ENCODE measurements at places on chromosomes 3 and 15. TPM values are rescaled to one million over a fixed set of nuclear protein-coding genes. Genes with fewer than 3 reads are reported as not detected.

Gene SLC22A14
- total RNA-seq, result not detected

Gene BSN
- under 0.01 TPM for total RNA-seq

Gene SACM1L
- total RNA-seq, result 33.9 TPM

Gene EFCC1
- not detected for total RNA-seq

Gene UNC13C
- total RNA-seq, result not detected

Gene FHIT
- total RNA-seq, result 0.22 TPM

Gene IL16
- 0.32 TPM for total RNA-seq

Gene C3orf22
- not detected for total RNA-seq

Gene CYP1A2
- not detected for total RNA-seq

Gene CCR1
- total RNA-seq, result not detected

Gene CCR3
- total RNA-seq, result not detected

Gene TMC3
- total RNA-seq, result not detected

Gene ADIPOQ
- total RNA-seq, result not detected

Gene FETUB
- total RNA-seq, result not detected

Gene ATP13A5
- not detected for total RNA-seq
